ENCODE measurements at places on chromosomes 5 and 9. TPM values are rescaled to one million over a fixed set of nuclear protein-coding genes. Genes with fewer than 3 reads are reported as not detected.

DNA sequence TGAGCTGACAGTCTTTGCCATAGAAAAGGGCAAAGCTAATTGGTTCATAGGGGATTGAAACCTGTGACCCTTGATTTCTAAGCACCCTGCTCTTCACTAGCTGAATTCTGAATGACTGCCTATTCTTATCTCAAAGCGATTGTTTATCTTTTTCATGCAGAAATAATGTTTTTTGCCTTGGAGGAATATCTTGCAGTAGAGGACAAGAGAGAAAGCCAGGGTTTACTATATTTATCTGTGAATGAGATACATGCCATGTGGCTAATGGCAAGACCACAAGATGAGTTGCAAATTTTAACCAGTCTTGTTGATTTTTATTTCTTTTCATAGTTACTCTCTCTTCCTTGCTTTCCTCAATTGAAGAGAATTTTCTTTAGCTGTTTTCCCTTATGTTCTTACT, 185.0 kb downstream of the CNTLN start:
- H3K27ac ChIP-seq, result no peak overlapping the region
- H3K36me3 ChIP-seq, result no peaks in the 10 kb centered on the region
- no peak overlapping the region for H3K4me3 ChIP-seq
- H3K4me1 ChIP-seq, result no peaks in the 10 kb centered on the region
- DNase-seq, result no peak
- H3K27me3 ChIP-seq, result no peaks in the 10 kb centered on the region

DNA sequence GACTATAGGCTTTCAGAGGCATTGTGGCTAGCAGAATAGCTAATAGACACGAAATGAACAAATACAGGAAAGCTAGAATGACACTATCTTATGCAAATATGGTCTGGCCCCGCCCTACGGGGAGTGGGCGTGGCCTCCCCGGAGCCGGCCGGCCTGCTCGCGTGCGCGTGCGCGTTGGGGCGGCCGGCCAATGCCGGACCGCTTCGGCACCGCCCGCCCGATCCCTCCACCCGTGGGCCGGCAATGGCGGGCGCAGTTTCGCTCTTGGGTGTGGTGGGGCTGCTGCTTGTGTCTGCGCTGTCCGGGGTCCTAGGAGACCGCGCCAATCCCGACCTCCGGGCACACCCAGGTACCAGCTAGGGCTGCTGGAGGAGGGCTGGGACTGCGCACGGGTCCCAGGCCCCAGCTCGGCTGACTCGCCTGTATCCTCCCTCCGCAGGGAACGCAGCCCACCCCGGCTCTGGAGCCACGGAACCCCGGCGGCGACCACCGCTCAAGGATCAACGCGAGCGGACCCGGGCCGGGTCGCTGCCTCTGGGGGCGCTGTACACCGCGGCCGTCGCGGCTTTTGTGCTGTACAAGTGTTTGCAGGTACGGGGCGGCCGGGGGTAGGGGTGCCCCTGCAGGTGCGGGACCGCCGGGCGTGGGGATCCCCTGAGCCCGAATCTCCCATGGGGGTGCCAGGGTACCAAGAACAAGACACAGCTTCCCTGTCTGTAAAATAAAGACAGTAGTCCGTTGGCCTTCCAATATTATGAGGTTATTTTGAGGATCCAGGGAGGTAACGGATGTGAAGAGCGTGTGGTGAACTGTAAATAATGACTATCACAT, at the start of gene CCDC107:
Gene CCDC107, plus strand, starts transcription at position 156 of the 831 bp plus-strand sequence. Its CDS starts 88 bp downstream, at position 244.
- H3K4me3 ChIP-seq, result peak within 1 kb of the TSS; percentile 90
- no peaks in the 10 kb centered on the region for H3K36me3 ChIP-seq
- H3K4me1 ChIP-seq, result peaks cover 20% of the 10 kb centered on the region
- peak within 1 kb of the TSS; percentile 100 for H3K27ac ChIP-seq
- peak; percentile 80 for DNase-seq

The NCS1 gene
- total RNA-seq, result 52.4 TPM

The EIF4EBP3 gene
- total RNA-seq, result 14.9 TPM

The CYLC2 gene
- total RNA-seq, result not detected

The ATOX1 gene
- total RNA-seq, result 73.4 TPM

The IL9 gene
- total RNA-seq, result not detected

The HSPB3 gene
- not detected for total RNA-seq

The C5orf58 gene
- not detected for total RNA-seq

Measured in thyroid gland (tissue), 4 donors.